Activated CD8-positive, alpha-beta memory T cell treated with anti-CD3 and anti-CD28 coated beads for 1 hour (primary cell): ENCODE measurements at places on chromosomes 7 and 10.

- DNase-seq, result no peak
Measured at GRCh38 chr7:101207459-101207858, 6.6 kb upstream of the MOGAT3 start.

- DNase-seq, result no peak
Measured at GRCh38 chr10:79479283-79479909, 32.9 kb upstream of the EIF5AL1 start.

GRCh38 chr10:124722798-124723783 lies 21.1 kb downstream of the FAM53B start:
- no peak for DNase-seq

- DNase-seq, result no peak
Measured at GRCh38 chr10:27312854-27313253, 72.3 kb upstream of the ACBD5 start.
